ENCODE measurements at places on chromosomes 5 and 9.
A peak's percentile ranks its signal among the peaks of the same experiment; 100 is the strongest.

- DNase-seq, result no peak
These were observed 57.1 kb downstream of the RPS23 start for GRCh38 chr5:82221020-82221419.

DNA sequence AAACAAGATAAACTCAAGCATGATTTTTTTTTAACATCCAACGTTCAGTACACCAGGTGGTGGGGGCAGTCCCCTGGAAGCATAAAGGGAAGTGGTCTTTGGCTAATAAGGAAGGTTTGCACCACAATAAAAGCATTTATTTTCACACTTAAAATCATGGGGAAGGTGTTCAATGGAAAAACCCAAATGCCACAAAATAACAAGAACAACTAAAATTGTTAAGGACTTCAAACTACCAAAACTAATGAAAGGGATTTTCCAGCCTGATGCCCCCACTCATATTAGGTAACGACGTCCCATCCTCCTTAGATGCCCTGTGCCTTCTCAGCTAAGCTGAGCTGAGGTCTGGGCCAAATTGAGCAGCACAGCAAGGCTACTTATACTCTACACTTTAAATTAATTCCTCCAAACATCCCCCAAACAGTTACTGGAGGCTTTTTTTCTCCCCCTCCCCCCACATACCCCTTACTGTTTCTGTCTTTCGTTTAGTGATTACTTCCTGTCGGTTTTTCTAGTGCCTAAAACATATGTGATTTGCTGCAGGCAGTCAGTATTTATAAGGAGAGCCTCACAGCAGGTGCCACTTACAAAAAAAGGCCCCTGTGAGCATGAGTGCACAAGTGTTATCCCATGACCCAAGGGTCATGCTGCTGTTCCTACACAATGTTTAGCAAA, 259.7 kb upstream of the ZNF608 start:
- no peak for DNase-seq

DNA sequence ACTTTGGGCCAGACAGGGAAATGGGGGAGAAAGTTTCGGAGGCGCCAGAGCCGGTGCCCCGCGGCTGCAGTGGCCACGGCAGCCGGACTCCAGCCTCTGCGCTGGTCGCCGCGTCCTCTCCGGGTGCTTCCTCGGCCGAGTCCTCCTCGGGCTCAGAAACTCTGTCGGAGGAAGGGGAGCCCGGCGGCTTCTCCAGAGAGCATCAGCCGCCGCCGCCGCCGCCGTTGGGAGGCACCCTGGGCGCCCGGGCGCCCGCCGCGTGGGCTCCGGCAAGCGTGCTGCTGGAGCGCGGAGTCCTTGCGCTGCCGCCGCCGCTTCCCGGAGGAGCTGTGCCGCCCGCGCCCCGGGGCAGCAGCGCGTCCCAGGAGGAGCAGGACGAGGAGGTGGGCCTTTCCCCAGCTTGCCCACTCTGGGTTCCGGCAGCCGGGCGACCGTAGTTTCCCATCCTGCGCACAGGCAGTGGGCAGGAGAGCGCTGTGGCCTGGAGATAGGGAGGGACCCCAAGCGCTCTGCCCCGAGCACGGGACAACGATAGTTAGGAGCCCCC, 516 bp downstream of the MAST4 start:
- peak; percentile 35 for DNase-seq

DNA sequence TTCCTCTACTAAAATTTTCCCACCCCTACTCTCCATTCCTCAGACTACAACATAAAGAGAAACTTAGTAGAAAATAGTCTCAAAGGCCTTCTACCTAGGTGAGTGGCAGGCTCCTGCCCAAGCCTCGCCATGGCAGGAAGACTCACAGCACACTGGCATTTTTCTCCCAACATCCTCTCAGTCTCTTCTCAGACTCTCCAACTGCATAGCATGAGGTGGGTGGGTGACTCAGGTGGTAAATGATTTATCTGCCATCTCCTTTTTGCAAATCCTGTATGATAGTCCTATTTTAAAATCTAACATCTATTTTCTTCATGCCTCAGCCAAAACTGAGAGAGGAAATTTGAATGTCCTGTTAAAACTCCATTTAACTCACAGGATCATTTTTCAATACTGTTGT, 33.5 kb upstream of the GRIA1 start:
- no peak for DNase-seq

GRCh38 chr9:17090041-17090440, 44.8 kb upstream of the CNTLN start:
- DNase-seq, result no peak

DNA sequence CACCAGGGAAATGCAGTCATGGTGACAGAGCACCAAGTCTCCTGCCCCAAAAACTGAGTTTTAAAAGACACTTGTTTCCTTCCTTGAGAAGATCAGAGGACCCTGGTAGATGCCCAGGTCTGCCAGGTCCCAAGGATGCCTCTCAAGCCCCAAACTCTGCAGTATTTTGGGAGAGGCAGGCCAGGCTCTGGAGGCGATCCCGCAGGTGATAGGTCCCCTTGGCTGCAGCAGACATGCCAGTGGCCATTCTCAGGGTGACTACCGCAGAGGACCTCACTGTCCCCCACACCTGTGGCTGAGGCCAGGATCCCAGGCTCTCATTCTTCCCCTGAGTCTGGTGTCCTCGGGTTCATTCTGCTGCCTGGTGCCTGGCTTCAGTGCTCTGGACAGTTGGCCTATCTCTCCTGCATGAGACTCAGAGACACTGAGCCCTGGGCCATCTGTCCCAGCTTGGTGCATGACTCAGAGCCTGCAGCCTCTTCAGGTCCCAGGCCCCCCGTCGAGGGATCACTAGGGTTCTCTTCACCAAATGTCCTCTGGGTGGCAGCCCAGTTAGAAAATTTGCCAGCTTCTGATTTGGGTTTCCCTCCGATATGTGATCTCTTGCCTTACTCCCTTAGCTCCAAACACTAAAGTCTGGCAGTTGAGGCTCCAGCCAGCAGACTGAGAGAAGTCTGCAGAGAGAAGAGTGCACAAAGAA, 59.7 kb upstream of the GARNL3 start:
- peak; percentile 38 for DNase-seq
